ENCODE measurements at places on chromosomes 4 and X.

- no peak for DNase-seq
Observed at GRCh38 chrX:132533409-132533808, 44.6 kb upstream of the MBNL3 start.

GRCh38 chrX:154059231-154059630, 38.3 kb downstream of the MECP2 start:
- no peak for DNase-seq

GRCh38 chrX:68865300-68865699, 36.5 kb downstream of the EFNB1 start:
- no peak for DNase-seq

DNA sequence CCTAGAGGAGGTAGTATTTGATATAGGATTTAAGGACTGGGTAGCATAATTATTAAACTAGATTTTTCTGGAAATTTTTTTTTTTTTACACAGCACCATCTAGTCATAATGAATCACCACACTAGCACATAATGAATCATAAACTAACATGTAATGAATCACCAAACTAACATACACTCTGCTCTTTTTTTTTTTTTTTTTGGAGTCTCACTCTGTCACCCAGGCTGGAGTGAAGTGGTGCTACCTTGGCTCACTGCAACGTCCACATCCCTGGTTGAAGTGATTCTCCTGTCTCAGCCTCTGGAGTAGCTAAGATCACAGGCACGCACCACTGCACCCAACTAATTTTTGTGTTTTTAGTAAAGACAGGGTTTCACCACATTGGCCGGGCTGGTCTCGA, 92.5 kb downstream of the FAM13A start:
- no peak for DNase-seq

DNA sequence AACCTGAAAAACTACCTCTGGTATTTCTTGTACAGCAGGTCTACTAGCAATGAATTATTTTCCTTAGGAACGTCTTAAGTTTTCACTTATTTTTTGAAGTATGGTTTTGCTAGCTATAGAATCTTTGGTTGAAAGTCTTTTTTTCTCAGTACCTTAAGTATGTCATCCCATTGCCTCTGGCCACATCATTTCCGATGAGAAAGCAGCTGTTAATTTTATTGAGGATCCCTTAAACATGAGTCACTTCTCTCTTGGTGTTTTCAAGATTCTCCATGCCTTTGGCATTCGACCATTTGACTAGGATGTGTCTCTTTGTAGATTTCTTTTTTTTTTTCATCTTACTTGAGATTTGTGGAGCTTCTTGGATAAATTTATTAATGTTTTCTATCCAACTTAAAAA, 803.8 kb upstream of the AMOT start:
- DNase-seq: no peak

GRCh38 chrX:130994671-130995070, 63.5 kb upstream of the ARHGAP36 start:
- DNase-seq: no peak

DNA sequence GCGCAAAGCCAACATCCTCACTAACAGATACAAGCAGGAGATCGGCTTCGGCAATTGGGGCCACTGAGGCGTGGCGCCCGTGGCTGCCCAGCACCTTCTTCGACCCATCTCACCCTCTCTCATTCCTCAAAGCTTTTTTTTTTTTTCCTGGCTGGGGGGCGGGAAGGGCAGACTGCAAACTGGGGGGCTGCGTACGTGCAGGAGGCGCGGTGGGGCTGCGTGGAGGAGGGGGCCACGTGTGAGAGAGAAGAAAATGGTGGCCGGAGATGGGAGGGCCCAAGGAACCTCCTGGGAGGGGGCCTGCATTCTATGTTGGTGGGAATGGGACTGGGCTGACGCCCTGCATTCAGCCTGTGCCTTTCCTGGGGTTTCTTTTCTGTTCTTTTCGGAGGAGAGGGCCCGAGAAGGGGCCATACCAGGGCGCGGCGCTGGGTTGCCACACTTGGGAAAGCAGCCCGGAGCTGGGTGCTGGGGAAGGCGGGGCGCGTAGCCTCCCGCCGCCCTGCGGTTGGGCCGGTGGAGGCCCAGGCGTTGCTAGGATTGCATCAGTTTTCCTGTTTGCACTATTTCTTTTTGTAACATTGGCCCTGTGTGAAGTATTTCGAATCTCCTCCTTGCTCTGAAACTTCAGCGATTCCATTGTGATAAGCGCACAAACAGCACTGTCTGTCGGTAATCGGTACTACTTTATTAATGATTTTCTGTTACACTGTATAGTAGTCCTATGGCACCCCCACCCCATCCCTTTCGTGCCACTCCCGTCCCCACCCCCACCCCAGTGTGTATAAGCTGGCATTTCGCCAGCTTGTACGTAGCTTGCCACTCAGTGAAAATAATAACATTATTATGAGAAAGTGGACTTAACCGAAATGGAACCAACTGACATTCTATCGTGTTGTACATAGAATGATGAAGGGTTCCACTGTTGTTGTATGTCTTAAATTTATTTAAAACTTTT, 4.5 kb downstream of the MID1IP1 start:
- peak; percentile 76 for DNase-seq
